ENCODE measurements at places on chromosomes 7 and 10. TPM values are rescaled to one million over a fixed set of nuclear protein-coding genes. Genes with fewer than 3 reads are reported as not detected.

Gene FBH1
- 33.9 TPM for total RNA-seq

Gene PAPOLB
- not detected for total RNA-seq

Gene AKR1C3
- 2.0 TPM for total RNA-seq

Gene GDF2
- total RNA-seq = not detected

Gene PTF1A
- not detected for total RNA-seq

Gene TSPAN13
- 0.16 TPM for total RNA-seq

DNA sequence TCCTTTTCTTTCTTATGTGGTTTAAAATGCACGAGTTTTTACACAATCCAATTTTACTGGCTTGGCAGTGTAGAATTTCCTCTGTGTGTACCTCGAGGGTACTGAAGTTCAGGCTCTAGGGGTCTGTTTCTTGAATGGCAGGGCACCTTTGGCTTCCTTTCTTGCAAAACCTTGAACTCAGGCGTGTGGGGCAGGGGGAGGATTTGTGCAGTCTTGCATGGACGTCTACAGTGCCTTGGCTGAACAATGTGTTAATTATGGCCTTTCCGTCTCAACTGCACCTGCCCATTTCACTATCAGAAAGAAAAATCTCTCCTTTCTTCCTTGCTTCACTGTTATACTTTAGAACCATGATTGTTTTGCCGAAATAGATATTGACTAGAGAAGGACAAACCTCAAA, 570.9 kb downstream of the INHBA start:
- DNase-seq = no peak

- DNase-seq = peak; percentile 32
Observed at GRCh38 chr7:128869138-128869943, 6.7 kb downstream of the ATP6V1F start.

DNA sequence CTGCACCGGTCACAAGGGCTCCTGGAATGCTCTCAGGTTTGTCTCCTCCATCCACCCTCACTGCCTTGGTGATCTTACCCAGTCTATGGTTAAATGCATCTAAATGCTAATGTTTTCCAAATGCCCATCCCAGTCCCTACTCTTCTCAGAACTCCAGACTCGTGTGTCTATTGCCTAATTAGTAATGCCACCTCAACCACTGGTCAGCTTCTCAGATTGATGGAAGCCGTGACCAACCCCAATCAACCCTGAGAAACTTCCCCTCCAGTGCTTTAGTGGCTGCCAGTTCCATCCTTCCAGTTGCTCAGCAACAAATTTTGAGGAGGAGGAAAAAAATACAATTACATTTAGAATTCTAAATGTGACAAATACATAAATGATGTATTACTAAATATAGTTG, 18.6 kb downstream of the NUDCD3 start:
- no peak for DNase-seq

DNA sequence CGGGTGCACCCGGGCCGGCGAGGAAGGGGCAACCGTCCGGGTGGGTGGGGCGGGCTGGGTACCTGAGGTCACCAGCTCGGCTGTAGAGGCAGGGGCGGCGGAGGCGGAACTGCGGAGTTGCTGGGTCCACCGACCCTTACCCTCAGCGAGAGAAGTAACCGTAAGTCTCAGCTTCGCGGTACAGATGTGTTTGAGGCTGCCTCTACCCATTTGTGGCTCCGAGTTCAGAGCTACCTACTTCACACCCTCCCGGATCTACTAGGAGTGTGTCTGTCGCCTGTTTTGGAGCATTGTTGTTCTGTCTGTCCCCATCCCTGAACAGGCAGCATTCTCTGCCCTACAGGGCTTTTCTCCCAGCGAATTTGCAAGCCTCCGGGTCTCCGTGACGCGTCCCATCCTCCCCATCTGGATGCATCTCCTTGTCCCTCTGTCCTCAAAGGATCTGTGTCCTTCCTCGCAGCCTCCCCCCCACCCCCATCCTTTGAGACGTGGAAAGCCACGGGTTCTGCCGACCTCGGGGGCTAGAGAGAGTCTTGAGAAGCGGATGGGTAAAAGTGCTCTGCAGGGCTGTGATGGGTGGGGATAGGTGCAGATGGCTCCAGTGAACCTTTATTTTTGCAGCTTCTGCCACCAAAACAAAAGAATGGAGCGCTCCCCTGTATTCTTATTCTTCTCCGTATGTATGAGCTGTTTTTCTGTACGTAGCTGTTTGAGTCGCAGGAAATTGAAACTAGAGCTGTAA, 757 bp downstream of the ANKIB1 start:
- no peak for DNase-seq

DNA sequence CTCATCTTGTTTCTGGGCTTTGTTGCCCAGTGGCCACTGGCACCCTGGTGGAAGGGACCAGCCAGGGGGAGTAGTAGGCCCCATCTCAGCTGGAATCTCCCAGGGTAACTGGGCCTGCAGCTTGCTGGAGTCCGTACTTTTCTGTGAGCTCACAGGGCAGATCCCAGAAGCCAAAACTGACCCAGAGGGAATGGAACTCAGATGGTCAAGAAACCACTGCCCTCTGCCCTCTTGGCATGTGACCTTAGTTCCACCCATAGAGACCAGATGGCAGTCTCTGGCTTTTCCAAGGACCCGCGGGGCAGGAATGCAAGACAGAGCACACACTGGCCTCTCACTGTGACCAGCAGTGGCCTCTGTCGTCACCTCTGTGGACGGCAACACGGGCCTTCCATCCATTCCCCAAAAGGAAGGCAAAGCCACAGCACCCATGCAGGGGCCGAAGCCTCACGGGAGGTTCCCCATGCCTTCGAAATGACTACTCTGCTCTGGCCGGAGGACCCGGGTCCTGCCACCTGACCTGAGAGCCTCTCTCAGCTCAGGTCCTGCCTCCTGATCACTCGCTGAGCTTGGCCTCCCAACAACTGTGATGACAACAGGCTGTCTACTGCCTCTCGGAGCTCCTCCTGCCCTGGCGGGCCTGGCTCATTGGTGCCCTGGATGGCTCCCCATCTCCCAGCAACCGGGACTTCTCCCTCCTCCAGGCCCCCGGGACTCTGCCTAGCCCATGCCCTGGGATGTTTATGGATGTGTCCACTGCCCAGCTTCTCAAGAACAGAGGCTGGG, 29.9 kb downstream of the MYL10 start:
- no peak for DNase-seq

GRCh38 chr7:20906801-20907453, 120.2 kb upstream of the SP8 start:
- DNase-seq = no peak

- DNase-seq = no peak
Observed at GRCh38 chr7:82729172-82730030, 285.8 kb upstream of the CACNA2D1 start.

- no peak for DNase-seq
Observed at GRCh38 chr7:25698451-25699113, 453.4 kb upstream of the NFE2L3 start.

DNA sequence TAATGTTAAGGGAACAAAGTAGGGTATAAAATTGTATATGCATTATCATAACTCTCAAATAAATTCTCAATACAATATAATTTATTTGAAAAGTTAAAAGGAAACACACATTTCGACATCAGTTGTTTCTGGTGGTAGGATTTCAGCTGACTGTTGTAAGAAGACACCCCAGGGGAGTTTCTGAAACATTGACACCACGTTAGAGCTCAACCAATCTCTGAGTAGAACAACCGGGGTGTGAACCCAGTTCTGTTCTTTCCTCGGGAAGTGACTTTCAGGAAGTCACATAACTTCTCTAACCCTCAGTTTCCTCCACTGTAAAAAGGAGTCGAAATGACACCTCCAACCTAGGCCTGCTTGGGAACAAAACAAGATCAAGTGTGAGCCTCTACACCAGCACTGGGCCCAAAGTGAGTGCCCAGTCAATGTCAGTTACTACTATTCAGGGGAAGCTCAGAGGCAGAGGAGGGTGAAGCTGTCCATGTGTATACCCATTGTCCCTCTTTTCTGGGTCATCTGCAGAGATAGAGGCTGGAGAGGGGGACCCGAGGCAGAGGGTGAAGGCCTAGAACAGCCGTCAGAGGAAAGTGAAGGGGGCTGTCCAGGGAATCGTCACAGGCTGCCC, 67.1 kb downstream of the AOAH start:
- no peak for DNase-seq

DNA sequence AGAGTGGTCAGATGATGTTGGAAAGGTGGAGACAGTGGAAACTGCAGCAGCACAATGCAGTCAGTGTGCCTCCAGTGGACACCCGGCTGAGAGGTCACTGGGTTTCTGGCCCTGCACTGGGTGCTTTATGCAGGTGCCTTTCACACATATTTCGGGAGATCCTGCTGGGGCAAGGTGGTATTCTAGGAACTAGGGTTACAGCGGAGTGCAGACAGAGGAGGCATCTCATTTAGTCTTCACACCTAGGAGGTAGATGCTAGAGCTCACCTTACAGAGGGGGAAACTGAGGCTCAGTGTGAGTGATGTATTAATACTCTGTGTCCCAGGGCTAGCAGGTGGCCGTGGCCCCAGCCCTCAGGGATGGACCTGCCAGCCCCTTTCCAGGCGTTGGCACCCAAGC, 103.9 kb upstream of the KCTD7 start:
- no peak for DNase-seq

DNA sequence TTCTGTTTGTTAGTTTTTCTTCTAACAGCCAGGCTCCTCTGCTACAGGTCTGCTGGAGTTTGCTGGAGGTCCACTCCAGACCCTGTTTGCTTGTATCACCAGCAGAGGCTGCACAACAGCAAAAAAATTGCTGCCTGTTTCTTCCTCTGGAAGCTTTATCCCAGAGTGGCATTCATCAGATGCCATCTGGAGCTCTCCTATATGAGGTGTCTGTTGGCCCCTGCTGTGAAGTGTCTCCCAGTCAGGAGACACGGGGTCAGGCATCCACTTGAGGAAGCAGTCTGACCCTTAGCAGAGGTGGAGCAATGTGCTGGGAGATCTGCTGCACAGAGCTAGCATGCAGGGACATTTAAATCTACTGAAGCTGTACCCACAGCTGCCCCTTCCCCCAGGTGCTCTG, 26.7 kb upstream of the CROT start:
- DNase-seq = no peak

GRCh38 chr10:30384701-30385201, 35.7 kb upstream of the MTPAP start:
- DNase-seq = no peak

GRCh38 chr7:98284335-98285036, 3.0 kb downstream of the BRI3 start:
- DNase-seq = peak; percentile 60

GRCh38 chr10:70115948-70116682, 16.5 kb downstream of the AIFM2 start:
- peak; percentile 36 for DNase-seq

GRCh38 chr7:112572669-112573301, 92.0 kb downstream of the LSMEM1 start:
- no peak for DNase-seq

- no peak for DNase-seq
Observed at GRCh38 chr10:103960103-103960502, 6.8 kb upstream of the SLK start.

GRCh38 chr10:72167118-72167517, 48.7 kb upstream of the ANAPC16 start:
- no peak for DNase-seq

DNA sequence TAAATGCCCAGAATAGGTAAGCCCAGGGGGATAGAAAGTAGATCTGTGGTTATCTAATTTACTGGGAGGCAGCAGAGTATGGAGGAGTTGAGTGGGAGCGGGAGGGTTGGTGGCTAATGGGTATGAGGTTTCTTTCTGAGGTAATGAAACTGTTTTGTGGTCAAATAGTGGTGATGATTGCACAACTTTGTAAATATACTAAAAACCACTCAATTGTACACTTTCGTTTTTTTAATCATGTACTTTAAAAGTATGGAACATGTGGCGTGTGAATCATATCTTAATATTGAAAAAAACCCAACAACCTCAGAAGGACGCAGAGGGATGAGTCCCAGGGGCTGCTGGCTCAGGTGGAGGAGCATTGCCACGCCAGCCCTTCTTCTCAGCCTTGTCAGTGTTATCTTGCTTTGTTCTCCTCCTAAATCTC, 118.1 kb downstream of the WDR11 start:
- DNase-seq = no peak

DNA sequence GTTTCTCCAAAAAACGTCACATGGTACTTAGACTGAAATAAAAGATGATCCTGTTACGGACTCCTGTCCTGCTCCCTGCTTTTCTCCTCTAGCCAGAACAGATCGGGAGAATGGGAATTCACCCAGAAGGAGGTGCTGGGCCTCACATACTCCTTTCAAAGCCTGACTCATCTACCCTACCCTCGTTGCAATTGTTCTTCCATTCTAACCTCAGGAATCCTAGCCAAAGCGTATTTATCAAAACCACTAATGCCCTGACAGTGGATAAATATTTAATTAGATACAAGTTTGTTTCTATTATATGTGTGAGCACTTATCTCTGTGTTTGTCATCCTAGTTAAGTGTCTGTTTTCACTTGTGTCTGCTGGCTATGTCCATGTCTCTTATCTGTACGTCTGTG, 21.7 kb downstream of the ZCWPW1 start:
- no peak for DNase-seq

DNA sequence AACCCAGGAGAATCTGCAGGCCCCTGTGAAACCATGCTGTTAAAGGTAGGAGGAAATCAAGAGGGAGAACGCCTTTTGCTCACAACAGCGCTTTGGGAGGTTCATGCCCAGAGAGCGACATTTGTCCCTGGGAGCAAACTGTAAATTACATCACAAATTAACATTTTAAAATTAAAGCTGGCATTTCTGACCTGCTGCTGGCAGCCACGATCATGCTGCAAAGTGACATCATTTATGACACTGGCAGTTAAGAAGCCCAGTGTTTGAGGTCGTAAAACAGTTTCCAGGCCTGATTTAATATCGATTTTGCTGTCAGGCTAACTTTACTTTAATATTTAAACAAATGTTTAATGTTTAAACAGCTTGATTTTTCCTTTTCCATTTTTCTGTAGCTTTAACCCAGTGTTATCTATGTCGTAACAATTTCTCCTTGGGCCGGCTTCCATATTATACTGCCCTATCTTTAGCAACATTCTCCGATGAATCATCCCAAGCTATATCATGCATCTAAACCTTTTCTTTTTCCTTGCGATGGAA, 86.5 kb upstream of the NPVF start:
- DNase-seq = no peak

- no peak for DNase-seq
Observed at GRCh38 chr7:124029396-124030188, 3.3 kb downstream of the TMEM229A start.

- DNase-seq = no peak
Observed at GRCh38 chr7:91776171-91776570, 104.3 kb downstream of the MTERF1 start.

DNA sequence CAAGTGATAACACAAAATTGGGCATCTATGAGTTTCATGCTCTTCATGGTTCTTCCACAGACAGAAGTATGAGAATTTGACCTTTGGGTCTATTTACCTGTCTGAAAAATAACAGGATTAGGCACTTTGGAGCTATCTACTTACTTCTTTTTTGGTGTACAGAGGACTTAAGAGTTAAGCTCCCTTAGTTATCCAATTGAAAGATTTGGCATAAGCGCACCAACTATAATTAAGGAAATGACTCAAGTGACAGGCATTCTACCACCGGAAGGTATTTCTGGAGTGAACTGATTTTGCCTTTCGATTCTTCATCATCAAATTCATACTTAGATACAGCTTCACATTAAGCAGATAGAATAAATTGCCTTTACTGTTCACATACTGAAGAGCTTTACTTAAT, 43.9 kb downstream of the IFIT5 start:
- DNase-seq = no peak

All from CD4-positive, alpha-beta T cell (primary cell).